ENCODE measurements at places on chromosomes 7 and 10.
A peak's percentile ranks its signal among the peaks of the same experiment; 100 is the strongest.

GRCh38 chr10:26357203-26357602, 80.9 kb upstream of the APBB1IP start:
- no peak for DNase-seq

DNA sequence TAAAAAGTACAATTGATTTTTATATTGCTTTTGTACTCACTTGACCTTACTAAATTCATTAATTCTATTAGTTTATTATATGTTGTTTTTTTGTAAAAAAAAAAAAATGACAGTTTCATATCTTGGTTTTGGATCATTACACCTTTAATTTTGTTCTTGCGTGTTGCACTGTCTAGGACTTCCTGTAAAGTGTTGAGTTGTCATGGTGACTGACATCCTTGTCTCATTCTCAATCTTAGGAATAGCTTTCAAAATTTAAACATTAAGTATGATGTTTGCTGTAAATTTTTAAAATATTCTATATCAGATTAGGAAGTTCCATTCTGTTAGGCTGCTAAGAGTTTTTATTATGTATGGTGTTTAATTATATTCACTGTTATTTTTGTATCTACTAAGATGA, 139.1 kb downstream of the ARHGAP12 start:
- no peak for DNase-seq

- no peak for DNase-seq
These were observed 169.6 kb upstream of the FAM171A1 start for GRCh38 chr10:15540727-15541126.

GRCh38 chr10:57950442-57950974, 317.2 kb downstream of the IPMK start:
- DNase-seq: no peak

DNA sequence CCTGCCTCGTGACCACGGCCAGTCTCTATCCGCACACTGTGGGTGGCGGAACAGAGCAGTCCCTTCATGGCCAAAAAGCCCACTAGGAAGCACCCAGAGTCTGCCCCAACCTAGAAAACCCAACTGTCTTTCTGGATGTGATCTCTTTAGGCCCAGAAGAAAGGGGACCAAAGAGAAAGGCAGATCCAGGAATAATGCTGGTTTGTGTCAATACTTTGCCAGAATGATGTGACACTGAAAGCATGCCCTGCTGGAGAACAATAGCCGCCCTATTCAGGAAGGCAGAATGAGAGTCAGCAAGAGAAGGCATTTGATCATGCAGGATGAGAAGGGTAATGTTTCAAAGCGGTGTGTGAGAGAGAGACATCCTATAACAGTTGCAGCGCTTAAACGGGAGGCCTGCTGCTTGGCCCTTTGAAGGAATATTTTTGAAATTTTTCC, 274.7 kb downstream of the USP6NL start:
- DNase-seq: no peak

DNA sequence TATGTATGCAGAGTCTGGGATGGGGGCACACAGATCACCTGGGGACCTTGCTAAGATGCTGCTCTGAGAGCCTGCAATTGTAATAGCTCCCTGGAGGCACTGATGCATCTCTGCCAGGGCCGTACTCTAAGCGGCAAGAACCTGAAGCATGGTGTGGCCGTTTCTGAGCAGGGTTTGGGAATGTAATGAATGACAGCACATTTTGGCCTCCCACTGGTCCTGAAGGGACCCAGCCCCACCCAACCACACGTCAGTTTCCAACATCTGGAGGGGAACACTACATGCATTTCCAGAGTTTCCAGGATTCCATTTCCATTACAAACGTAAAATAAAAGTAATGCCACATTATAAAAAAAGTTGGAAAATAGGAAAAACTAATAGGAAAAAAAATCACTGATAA, 14.0 kb downstream of the ZCCHC24 start:
- no peak for DNase-seq

DNA sequence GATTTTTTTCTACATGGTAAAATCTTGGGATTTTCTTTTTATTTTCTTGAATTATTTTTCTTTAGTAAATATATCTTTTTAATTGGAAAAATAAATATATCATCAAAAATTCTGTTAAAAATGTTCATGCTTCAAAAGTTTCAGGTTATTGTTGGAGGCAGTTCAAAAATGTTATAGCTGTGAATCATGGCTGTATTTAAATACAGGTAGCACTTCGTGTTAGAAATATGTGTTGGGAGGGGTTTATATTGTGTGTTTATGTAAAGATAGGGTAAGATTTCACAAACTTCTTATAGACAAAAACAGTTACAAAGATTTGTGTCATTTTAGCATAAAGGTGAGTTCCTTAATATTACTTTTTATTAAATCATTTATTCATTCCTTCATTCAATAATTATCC, 60.4 kb downstream of the HDAC9 start:
- DNase-seq: no peak

DNA sequence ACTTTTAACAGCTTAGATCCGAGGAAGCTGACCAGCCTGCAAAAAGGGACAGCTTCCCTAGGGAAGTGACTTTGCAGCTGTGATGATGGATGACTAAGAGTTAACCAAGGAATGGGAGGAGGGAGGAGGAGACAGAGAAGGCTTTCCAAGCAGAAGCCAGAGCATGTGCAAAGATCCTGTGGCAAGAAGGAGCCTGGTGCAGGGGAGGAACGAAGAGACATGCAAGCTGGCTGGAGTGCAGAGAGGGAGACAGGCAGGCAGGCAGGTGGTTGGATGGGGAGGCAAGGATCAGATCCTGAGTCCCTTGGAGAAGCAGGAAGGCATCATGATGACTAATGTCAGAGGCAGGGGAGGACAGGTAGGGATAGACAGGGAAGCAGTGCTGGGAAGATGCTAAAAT, 148.8 kb downstream of the PFKFB3 start:
- DNase-seq: no peak

GRCh38 chr7:143256325-143256724, 6.9 kb upstream of the GSTK1 start:
- DNase-seq: no peak

- no peak for DNase-seq
These were observed 165.4 kb downstream of the ADAM12 start for GRCh38 chr10:126222736-126223511.

DNA sequence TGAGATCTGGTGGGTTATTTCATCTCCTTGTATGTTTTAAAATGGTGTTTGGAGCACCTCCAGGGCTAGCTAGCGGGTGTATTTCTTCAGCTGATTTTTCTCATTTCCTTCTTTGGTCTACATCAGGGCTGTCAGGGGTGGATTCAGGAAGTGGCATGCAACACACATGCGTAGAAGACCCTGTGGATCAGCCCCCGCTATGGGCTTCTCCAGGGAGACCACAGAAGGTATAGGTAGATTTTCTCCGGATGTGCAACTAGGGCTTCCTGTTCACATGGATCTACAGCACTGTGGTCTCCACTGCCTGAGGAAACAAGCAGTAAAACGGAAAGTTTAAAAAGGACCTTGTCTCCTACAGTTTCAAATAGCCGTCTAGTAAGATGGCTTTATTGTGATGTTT, 10.4 kb downstream of the NUB1 start:
- DNase-seq: peak; percentile 66

- no peak for DNase-seq
These were observed 30.4 kb upstream of the SHH start for GRCh38 chr7:155842496-155843265.

- DNase-seq: no peak
These were observed 148.4 kb upstream of the PLPP4 start for GRCh38 chr10:120308589-120308988.

GRCh38 chr10:114281006-114281405, 42.0 kb downstream of the VWA2 start:
- no peak for DNase-seq

DNA sequence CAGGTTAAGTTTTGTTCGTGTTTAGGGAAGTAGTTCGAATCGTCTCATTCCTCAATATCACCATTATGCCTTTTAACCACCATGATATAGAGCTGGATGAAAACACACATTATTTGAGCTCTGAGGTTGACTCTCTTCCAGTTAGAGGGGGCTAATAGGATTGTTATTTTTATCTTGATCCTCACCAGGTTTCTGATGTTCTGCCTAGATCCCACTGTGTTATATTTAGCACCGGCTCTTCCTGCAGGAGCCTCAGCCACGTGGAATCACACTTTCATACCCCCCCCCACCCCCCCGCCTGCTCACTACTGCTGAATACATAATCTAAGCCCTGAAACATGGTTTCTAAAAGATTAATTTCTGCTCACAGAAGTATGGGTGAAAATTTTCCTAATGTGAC, 88.3 kb downstream of the NRCAM start:
- DNase-seq: no peak

- no peak for DNase-seq
These were observed 9.6 kb upstream of the AGMO start for GRCh38 chr7:15571301-15571878.

GRCh38 chr10:24493165-24493564, 230.5 kb downstream of the ARHGAP21 start:
- DNase-seq: no peak

DNA sequence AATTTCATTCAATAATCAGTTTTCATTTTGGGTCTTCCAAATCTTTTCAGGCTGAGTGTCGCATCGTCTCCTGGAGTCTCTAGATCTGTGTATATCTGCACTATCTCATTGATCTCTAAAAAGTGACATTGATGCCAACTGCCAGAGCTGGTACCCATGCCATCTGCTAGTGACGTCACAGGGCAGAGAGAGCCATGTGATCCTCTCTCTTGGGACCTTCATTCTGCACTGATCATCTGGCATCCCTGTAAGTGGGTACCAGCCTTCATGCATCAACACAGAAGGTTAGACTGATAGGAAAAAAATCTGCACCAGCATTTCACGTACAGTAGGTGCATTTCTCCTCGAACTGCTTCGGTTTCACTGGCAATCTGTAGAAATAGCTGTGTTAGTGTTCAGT, at the start of gene NEUROD6:
Gene NEUROD6, minus strand, starts transcription at position 124 of the 400 bp plus-strand sequence. CDS start 1,458 bp downstream, outside the sequence.
- no peak for DNase-seq

DNA sequence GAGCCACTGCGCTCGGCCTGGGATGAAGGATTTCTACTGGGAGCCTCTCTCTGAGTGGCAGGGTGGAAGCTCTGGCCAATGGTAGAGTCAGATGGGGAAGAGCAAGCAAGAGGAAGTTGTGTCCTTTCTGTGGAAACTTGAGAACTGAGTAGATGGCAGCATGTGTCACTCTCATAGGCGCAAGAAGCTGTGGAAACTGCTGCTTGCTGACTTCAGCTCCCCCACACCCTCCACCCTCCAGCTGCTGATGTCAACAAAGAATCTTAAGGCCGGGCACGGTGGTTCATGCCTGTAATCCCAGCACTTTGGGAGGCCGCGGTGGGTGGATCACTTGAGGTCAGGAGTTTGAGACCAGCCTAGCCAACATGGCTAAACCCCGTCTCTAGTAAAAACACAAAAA, 39.8 kb upstream of the SRGN start:
- DNase-seq: no peak
